ENCODE measurements at places on chromosomes 11 and 22.

DNA sequence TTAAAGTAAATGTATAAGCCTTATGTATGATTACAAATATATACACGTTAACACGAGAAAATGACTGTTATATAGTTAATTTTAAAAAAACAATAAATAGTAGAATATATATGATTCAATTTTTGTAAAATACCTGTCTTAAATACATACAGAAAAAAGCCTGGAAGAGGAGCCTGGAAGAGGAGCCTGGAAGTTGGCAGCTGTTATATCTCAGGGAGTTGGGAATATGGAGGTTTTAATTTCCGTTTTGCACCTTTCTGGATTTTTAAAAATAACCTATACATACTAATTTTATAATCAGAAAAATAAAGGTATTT, 111.6 kb downstream of the WT1 start:
- no peak for DNase-seq

GRCh38 chr11:9506489-9507276, 45.9 kb downstream of the ZNF143 start:
- peak; percentile 58 for DNase-seq

GRCh38 chr11:112392904-112393303, 132.2 kb upstream of the PLET1 start:
- DNase-seq = no peak

GRCh38 chr11:64885367-64886286, 7.2 kb upstream of the EHD1 start:
- DNase-seq = no peak

- DNase-seq = no peak
These were observed 127.4 kb downstream of the SLC17A6 start for GRCh38 chr11:22465620-22466019.

DNA sequence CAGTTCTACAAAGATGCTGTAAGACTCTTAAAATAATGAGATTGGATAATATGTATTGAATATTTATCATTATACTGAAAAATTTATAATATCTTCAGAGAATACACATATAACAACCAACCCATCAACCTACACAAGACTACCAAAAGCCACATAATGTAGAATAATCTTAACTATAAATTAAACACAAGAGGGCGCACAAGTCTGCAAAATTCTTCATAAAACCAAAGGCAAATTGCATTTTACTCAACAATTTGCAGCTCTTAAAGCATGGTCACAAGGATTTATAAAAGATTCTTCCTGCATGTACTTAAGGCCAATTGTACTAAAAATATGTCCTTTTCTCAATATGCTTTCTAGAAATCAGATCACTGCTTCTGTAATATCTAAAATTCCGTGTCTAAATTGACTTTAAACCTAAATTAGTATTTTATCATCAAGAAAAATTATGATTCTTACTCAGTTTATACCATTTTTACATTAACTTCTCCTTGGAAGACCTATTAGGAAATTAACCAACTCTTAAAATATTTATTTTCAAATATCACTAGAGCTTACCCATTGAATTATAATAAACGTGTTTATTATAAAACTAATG, 79.0 kb downstream of the TTC28 start:
- peak; percentile 0 for DNase-seq

DNA sequence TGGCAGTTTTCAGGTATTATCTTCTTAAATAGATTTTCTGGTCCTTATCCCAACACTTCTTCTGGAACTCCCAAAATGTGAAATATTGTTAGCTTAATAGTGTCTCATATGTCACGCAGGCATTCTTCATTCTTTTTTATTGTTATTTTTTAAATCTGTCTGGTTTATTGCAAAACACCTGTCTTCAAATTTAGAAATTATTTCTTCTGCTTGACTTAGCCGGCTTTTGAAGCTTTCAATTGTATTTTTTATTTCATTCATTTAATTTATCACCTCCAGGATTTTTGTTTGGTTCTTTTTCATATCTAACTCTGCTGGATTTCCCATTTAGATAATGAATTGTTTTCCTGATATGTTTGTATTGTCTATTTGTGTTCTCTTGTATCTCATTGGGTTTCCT, 49.9 kb downstream of the KCNQ1OT1 start:
- DNase-seq = no peak

- no peak for DNase-seq
These were observed 712 bp upstream of the SLC2A11 start for GRCh38 chr22:23856721-23857605.

- no peak for DNase-seq
These were observed 17.8 kb upstream of the KCTD14 start for GRCh38 chr11:78040691-78041379.

DNA sequence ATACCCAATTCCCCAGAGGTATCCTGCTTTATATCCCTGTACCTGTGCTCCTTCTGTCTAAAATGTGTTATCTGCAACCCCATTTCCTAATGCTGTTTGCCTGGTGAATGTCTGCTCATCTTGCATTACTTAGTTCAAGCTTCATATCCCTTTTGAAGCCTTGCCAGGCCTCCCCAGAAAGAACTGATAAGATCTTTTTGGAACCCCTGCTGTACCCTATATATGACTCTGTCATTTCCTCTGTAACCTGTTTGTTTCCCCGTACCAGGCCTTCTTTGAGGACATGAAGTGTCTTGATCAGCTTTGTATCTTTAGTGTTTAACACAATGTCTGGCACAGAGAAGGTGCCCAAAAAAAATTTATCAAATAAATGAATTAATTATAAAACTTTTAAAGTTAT, 77.6 kb downstream of the LIF start:
- no peak for DNase-seq

DNA sequence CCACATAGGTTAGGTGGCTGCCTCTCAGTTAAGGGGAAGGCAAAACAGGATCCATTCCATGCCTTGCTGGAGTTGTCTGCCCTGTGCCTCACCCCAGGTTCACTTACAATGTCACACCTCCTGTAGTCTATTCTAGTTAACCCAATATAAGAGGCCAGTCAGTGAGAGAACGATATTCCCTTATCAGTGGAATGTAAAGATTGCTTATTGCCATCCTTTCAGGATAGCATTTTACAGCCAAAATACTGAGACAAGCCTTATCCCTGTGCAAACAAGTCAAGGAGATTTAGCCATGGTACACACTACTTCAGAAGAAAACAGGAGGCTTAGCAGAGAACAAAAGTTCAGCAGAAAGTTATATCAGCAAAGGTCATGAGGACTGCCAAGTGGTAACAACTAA, 5.5 kb downstream of the CYP2R1 start:
- no peak for DNase-seq

GRCh38 chr11:75673977-75674582, 5.2 kb upstream of the MAP6 start:
- peak; percentile 30 for DNase-seq

GRCh38 chr11:2793701-2794045, 91.9 kb downstream of the CDKN1C start:
- no peak for DNase-seq

GRCh38 chr11:95891423-95892170, 32.3 kb downstream of the MTMR2 start:
- DNase-seq = no peak

DNA sequence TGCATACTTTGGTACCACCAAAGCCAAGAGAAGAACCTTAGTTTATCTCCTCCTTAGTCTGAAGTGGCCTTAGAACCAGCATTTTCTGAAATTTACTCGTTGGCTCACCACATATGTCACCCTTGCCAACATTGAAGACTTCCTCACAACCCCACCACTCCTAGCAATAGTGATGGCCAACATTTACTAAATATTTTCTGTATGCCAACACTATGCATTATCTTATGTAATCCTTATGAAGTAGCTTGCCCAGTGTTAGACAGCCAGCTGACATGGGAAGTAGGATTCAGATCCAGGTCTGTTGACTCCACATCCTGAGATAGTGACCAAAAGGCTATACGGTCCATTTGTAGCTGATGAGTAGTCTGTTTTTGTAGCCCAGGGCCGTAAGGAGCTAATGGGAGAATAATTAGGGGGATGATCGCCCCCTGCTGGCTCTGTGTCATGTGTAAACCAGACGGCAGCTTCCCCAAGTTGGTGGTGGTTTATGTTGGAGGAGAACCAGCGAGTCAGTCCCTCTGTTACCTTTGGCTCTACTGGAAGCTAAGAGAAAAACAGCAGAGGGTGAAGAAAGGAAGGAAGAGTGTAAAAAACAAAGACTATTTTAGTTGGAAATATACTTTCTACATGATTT, 120.5 kb upstream of the RASSF10 start:
- peak; percentile 59 for DNase-seq

- no peak for DNase-seq
These were observed 1281.0 kb downstream of the LRRC4C start for GRCh38 chr11:40178470-40178869.

DNA sequence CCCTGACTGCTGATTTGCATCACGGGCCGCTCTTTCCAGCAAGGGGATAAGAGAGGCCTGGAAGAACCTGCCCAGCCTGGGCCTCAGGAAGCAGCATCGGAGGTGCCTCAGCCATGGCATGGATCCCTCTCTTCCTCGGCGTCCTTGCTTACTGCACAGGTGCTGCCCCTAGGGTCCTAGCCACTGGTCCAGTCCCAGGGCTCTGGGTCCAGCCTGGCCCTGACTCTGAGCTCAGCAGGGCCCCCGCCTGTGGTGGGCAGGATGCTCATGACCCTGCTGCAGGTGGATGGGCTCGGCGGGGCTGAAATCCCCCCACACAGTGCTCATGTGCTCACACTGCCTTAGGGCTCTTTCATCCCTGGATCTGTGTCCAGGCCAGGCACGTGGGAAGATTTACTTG, 7.0 kb upstream of the IGLL5 start:
- DNase-seq = no peak

DNA sequence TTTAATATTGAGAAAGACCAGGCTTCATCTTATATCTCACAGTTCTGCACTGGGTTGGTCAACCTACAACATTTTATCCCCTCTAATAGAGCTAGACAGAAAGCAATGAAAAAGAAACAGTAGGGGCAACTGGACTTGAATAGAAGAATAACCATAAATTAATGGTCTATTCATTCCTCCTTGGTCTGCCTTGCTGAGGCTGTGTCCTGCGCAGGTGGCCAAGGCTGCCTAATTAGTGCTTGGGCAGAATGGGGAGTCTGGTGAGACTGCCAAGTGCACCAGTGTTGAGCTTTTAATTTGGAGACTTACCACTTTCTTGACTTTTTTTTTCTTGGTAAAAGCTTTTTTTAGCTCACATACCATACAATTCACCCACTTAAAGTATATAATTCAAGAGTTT, 35.0 kb upstream of the SPON1 start:
- no peak for DNase-seq

- peak; percentile 30 for DNase-seq
These were observed 40.8 kb downstream of the TBC1D22A start for GRCh38 chr22:46803031-46803880.

- no peak for DNase-seq
These were observed 463.3 kb downstream of the SOX6 start for GRCh38 chr11:15893080-15893492.

DNA sequence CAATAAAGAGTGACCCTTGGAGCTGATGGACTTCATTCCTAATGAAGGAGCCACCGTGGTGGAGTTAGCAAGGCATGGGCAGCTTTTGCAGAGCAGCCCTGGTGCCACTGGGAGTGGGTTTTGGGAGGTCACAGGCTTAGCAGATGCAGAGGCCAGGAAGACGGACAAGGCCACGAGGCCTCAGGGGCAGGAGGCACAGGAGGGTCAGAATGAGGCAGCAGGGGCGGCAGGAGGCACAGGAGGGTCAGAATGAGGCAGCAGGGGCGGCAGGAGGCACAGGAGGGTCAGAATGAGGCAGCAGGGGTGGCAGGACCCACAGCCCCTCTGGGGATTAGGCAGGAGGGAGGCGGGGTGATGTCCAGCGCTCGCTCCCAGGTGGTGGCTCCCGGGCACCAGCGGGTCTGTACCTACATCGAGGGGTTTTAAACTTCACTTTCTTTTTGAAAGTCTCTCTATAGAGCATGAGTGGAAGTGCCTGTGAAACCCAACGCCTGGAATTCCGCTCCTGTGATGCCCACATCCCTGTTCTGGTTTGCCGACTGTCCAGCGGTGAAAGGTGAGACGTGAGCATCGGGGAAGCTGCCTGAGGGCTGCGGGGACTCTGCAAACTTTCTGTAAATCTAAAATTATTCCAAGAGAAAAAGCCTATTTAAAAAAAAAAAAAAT, 521.6 kb downstream of the BRD1 start:
- DNase-seq = no peak

DNA sequence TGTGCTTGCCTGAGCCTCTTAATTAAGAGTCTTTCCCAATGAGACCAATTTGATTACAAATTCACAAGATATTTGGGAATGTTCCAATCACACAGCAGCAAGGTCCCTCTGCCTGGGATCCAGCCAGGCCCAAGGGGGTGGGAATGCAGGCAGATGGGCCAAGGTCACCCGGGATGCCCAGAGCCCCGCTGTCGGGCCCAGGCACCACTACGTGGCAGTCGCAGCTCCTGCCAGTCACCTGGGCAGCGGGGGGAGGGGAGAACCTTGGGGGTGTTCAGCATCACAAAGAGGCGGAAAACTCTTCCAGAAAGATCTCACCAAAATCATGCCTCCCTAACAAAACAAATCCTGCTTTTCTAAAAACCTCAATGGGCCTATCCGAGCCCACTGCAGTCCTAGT, 30.9 kb downstream of the PPM1F start:
- no peak for DNase-seq

GRCh38 chr11:727281-727701, 20.0 kb upstream of the TALDO1 start:
- DNase-seq = no peak

DNA sequence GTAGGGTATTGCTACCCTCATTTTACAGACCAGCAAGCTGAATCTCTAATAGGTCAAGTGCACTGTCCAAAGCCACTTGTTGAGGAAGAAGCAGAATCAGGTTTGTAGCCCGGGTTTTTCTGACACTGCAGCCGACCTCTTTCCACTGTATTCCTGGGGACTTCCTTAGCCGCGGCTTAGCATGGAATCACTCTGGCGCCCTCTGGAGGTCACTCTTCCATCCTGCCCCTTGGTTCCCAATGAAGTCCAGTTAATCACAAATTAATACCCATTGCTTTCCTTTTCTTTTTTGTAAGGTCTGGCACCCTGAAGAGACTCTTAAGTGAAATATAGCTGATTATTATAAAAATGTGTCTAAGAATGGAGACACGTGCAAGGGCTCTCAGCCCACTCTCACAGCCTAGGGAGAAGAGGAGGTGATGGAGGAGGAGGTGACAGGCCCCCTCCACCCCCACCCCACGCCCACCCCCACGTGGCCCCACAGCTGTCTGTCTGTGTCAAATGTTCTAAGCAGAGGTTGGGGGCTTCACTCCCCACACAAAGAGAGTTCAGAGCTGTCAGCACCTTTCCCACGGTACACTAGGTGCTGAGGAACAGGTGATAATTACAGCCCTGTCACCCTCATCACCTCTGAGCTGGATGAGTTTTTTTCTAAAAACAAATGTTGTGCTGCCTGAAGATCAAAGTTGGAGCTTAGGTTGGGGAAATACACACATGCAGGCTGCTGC, 57.7 kb upstream of the DRD2 start:
- peak; percentile 4 for DNase-seq

DNA sequence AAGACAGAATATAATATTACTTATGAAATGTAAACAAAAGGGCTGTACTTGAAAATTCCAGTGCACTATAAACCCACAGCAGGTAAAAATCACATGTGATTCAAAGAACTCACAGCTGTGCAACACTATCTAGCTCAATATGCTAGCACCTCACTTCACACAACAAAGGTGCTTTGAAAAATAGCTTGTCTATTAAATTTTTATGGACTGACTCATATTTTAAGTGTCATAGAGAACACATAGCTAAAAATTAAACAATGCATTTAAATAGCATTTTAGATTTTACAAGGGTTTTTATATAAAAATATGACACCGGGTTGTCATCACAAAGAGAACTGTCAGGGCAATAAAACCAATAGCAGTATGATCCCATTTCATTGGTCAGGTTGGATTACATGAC, 1390.5 kb upstream of the TENM4 start:
- no peak for DNase-seq

Data from stimulated activated CD4-positive, alpha-beta T cell treated with anti-CD3 and anti-CD28 coated beads, Interleukin-15, amount 100 ng/mL, for 48 hours (primary cell).